ENCODE measurements at places on chromosomes 13 and 19. TPM values are rescaled to one million over a fixed set of nuclear protein-coding genes. Genes with fewer than 3 reads are reported as not detected.

The ZNF729 gene
- polyA plus RNA-seq = not detected

The CD37 gene
- polyA plus RNA-seq = 754 TPM

The NKPD1 gene
- polyA plus RNA-seq = not detected

The GPC5 gene
- polyA plus RNA-seq = 0.24 TPM

The RASAL3 gene
- polyA plus RNA-seq = 27.0 TPM

The WDR18 gene
- polyA plus RNA-seq = 53.4 TPM

The SLITRK5 gene
- not detected for polyA plus RNA-seq

The BRCA2 gene
- 6.5 TPM for polyA plus RNA-seq

The PRR12 gene
- polyA plus RNA-seq = 0.70 TPM

The CILP2 gene
- not detected for polyA plus RNA-seq

The SF3A2 gene
- 37.8 TPM for polyA plus RNA-seq

The USP12 gene
- 18.8 TPM for polyA plus RNA-seq

The ELANE gene
- polyA plus RNA-seq = not detected

The DAND5 gene
- polyA plus RNA-seq = not detected
